ENCODE measurements at places on chromosomes 2 and 18.

DNA sequence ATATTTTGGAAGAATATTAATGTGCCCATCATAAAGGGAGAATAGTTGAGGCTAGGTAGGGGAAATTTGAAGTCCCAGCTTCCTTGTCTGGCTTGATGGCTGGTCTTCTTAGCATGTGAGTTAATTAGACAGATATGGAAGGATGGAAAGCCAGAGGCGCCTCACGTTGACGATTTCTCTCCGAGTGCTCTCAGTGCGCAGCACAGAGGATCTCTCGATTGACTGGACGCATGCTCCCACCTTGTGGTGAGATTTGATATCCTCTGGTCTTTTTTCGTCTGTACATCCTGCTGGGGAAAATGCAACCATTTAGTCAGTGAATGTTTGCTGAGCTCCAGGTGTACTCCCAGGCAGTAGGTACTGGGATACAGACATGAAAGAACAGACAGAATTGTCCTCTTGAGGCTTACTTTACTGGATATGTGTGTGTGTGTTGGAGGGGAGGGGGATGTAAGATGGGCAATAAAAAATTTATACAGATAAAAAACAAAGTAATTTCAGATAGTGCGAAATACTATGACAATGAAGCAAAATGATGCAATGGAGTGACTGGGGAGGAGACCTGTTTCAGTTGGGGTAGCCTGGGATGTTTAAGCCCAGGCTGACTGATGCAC, 66.9 kb upstream of the ZNG1B start:
- DNase-seq = peak; percentile 74

DNA sequence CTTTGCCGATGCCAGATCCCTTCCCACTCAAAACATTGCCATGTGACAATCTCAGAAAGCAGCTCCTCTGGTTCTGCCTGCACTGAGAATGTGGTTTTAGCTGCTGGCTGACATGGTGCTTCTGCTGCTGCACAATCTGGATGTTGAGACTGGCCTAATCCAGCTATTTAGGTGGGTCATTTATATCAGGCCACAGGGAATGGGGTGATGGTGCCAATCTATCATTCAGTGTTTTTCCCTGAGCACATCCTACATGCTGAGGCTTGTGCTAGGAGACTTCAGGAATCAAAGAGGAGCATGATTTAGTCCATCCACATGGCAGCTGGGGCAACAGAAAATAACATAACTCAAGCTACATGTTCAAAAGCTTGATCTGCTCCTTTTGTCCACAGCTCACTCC, 144.7 kb downstream of the CYRIA start:
- DNase-seq = no peak

GRCh38 chr2:134681201-134681600, 37.6 kb downstream of the TMEM163 start:
- no peak for DNase-seq

- DNase-seq = no peak
Observed at GRCh38 chr18:25464227-25464626, 112.3 kb upstream of the ZNF521 start.

DNA sequence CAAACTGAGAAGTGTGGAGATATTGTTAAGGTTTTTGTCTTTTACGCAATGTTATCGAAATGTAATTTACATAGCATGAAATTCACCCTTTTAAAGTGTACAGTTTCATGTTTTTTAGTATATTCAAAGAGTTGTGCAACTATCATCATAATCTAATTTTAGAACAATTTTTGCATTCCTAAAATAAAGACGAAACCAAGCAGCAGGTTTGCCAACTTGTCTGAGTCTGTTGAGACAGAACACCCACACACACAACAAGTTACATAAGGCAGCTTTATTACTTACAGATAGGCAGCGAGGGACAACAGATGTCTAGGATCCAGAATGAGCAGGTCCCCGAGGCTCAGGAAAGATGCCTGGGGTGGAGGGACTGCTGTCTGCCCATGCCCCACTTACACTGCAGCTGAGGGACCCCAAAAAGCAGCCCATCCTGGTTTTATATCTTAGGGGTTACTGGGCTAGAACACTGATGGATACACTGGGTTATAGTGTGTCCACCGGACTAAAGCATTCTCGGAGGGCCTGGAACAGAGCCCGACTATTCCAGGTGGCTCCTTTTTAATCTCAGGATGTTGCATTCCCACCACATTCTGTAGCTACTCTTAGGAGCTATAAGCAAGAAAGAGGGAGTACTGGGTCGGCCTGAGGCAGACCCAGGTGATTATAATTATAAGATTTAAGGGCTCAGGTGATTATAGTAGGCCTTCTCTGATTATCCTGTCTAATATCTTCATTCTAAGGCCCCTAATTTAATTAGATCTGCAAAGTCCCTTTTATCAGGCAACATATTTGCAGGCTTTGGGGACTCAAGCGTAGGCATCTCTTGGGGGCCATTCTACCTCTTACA, 150.2 kb upstream of the DOK6 start:
- DNase-seq = no peak
